CD4-positive, alpha-beta T cell (primary cell): ENCODE measurements at places on chromosomes 1 and 21.

- no peaks in the 10 kb centered on the region for H3K4me1 ChIP-seq
- no peaks in the 10 kb centered on the region for H3K36me3 ChIP-seq
- no peaks in the 10 kb centered on the region for H3K27me3 ChIP-seq
Observed at GRCh38 chr1:246058466-246058865, 448.6 kb downstream of the SMYD3 start.

- H3K4me1 ChIP-seq, result peaks cover 12% of the 10 kb centered on the region
- DNase-seq, result no peak
- H3K27ac ChIP-seq, result no peak overlapping the region
- no peak overlapping the region for H3K4me3 ChIP-seq
Observed at GRCh38 chr21:45599146-45599581, 44.4 kb upstream of the PCBP3 start.

- no peak overlapping the region for H3K27ac ChIP-seq
- H3K4me3 ChIP-seq, result no peak overlapping the region
- H3K36me3 ChIP-seq, result no peaks in the 10 kb centered on the region
- DNase-seq, result no peak
Observed at GRCh38 chr1:8339203-8339600, 21.3 kb downstream of the SLC45A1 start.

- DNase-seq, result no peak
- H3K27me3 ChIP-seq, result no peaks in the 10 kb centered on the region
- H3K27ac ChIP-seq, result peak overlapping the region; percentile 98
- peaks cover 87% of the 10 kb centered on the region for H3K4me1 ChIP-seq
- peaks cover 26% of the 10 kb centered on the region for H3K36me3 ChIP-seq
Observed at GRCh38 chr1:167454304-167454893, 63.9 kb downstream of the CD247 start.

DNA sequence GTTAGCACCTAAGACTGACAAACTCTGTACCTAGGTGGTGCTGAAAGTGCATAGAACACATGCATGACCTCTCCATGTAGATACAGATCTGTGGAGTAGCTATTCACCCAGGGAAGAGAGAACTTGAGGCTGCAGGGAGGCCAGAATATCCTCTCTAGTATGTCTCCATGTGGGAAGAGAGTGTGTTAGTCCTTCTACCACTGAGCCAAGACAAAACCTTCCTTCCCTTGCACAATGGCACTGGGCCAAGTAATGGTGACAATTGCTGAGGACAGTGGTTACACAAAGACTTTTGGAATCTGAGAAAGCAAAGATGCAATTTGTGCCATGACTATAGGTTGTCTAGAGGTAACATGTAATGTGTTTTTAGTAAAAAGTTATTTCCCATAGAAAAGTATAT, 52.3 kb downstream of the C1orf198 start:
- no peaks in the 10 kb centered on the region for H3K27me3 ChIP-seq
- no peaks in the 10 kb centered on the region for H3K36me3 ChIP-seq
- no peak for DNase-seq

GRCh38 chr1:150259758-150260669, 2.4 kb downstream of the CA14 start:
- no peak overlapping the region for H3K27ac ChIP-seq
- H3K4me1 ChIP-seq, result peaks cover 17% of the 10 kb centered on the region
- H3K4me3 ChIP-seq, result no peak overlapping the region
- DNase-seq, result no peak

GRCh38 chr1:115678141-115678540, 36.4 kb downstream of the VANGL1 start:
- H3K27me3 ChIP-seq, result no peaks in the 10 kb centered on the region
- no peak overlapping the region for H3K4me3 ChIP-seq
- H3K27ac ChIP-seq, result no peak overlapping the region
- H3K36me3 ChIP-seq, result no peaks in the 10 kb centered on the region

DNA sequence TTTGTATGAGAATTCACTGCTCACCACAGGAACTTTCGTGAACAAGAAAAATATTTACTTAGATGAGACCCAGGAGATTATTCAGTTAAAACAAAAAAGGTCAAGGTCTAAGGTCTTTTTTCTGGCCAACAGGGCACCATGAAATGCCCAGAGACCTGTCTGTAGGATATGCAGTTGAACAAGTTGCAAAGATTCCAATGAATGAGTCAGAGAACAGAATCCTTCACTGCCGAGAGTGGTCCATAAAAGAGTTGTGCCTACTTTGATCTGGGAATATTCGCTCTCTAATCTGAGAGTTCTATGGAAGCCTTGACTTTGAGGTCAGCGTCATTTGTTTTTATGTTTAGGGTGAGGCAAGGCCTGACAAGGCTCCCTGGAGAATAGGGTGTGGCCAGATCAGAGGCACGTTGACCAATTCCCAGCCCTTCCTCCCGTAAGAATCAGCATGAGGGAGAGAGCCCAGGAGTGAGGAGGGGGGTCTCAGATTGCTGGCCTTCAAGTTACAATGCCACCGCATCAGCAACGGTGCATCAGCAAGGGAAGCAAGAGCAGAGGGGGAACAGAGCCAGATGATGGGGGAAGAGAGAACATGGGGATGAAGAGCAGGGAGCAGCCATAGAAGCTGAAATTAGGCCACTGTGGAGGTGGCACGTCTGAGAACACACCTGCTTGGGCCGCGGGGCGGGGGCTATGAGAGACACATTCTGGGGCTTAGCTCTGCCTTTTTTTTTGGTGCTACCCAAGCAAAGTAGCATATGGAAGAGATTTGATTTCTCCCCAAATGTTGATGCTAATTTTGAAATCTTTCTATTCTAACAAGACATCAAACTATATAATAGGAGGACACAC, 206.4 kb upstream of the RAB4A start:
- no peaks in the 10 kb centered on the region for H3K27me3 ChIP-seq
- H3K27ac ChIP-seq, result no peak overlapping the region

DNA sequence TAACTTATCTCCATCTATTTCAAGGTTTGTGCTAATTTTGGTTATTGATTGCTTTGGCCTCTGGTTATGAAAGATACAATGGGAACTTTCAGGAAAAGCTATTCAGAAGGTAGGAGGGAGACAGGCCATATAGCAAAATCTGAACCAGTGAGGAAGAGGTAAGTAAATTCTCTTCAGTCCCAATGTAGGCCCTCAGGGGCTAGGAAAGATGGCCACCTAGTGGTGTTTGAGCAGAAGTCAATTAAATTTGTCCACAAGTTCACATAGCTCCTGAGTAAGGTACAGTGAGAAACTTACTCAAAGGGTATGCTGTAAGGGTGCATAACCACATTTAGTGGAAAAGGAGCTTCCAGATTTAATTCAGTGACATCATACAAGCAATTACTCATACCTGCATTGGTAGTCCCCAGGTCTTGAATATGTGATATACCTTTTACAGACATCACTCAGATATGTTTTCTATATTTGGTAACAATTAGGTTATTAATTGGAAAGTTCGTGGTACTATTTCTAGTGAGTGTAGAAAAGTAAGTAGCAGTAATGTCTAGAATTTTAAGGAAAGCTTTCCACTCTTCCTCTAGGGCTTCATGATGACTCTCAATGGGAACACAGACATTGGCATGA, 21.4 kb upstream of the FMO1 start:
- H3K27ac ChIP-seq, result no peak overlapping the region
- no peaks in the 10 kb centered on the region for H3K4me1 ChIP-seq
- H3K27me3 ChIP-seq, result peaks cover 4% of the 10 kb centered on the region
- H3K4me3 ChIP-seq, result no peak overlapping the region
- H3K36me3 ChIP-seq, result no peaks in the 10 kb centered on the region

GRCh38 chr1:242639104-242639503, 114.6 kb upstream of the PLD5 start:
- no peak overlapping the region for H3K27ac ChIP-seq
- H3K27me3 ChIP-seq, result no peaks in the 10 kb centered on the region
- no peak for DNase-seq
- no peaks in the 10 kb centered on the region for H3K4me1 ChIP-seq
- H3K4me3 ChIP-seq, result no peak overlapping the region

DNA sequence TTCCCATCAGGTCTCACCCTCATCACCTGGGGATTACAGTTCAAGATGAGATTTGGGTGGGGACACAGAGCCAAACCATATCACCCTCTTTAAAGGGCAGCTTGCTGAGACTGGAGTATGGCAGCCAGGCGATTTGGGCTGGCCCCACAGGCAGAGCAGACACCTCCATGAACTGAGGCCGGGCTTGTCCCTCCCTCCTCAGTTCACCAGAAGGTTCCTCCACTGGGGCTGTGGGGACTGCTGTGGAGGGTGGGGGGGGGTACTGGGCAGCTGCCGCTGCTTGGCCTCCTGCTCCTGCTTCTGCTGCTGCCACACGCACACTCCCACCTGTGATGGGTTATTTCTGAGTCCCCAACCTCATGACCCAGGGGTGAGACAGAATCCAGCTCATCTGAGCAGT, 53.9 kb upstream of the PDE9A start:
- no peak overlapping the region for H3K27ac ChIP-seq
- no peaks in the 10 kb centered on the region for H3K36me3 ChIP-seq
- no peak for DNase-seq
- H3K4me3 ChIP-seq, result no peak overlapping the region

DNA sequence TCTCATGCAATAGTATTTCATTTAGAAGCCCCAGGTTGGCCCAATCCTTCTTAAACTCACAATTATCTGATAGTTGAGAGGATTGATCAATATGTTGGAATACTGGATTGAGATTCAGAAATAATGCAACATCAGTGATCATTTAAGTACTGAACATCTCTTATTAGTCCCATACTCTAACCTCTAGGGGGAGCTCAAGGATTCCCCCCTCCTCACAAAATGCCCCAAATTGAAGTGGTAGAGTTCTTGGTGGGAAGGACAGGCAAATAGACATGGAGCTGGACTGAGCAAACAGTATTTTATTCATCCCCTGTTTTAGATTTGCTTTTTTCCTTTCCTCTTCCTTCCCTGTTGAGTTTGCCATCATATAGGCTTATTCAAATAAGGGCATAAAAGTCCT, 62.8 kb downstream of the NGF start:
- H3K27ac ChIP-seq, result no peak overlapping the region
- DNase-seq, result no peak
- no peaks in the 10 kb centered on the region for H3K27me3 ChIP-seq
- H3K4me1 ChIP-seq, result no peaks in the 10 kb centered on the region
- H3K4me3 ChIP-seq, result no peak overlapping the region
- H3K36me3 ChIP-seq, result no peaks in the 10 kb centered on the region

GRCh38 chr1:12166834-12167492, at the start of gene TNFRSF1B:
TNFRSF1B (plus strand) TSS chr1:12166991; CDS start chr1:12167092, 101 bp downstream.
- H3K4me1 ChIP-seq, result peaks cover 91% of the 10 kb centered on the region
- DNase-seq, result peak; percentile 51
- peak within 1 kb of the TSS; percentile 83 for H3K27ac ChIP-seq
- H3K27me3 ChIP-seq, result no peaks in the 10 kb centered on the region
- H3K36me3 ChIP-seq, result peaks cover 21% of the 10 kb centered on the region
- peak within 1 kb of the TSS; percentile 94 for H3K4me3 ChIP-seq

DNA sequence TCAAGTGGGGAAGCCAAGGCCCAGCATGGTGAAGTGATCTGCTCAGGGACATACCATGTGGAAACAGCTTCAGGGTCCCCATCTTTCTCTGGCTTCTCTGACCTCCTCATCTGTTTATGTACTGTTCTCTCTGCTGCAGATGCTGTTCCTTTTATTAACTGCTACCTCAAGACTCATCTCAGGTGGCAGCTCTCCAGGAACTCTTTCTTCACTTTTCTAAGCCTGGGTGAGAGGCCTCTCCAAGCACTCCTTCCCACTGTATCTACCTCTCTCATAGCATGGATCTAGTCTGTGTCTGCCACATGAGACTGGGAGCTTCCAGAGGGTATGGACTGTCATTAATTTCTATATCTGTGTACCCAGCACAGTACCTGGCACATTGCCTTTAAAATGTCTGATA, 73.4 kb upstream of the PPM1J start:
- H3K4me1 ChIP-seq, result no peaks in the 10 kb centered on the region
- H3K36me3 ChIP-seq, result no peaks in the 10 kb centered on the region
- no peaks in the 10 kb centered on the region for H3K27me3 ChIP-seq
- no peak for DNase-seq
- no peak overlapping the region for H3K27ac ChIP-seq

DNA sequence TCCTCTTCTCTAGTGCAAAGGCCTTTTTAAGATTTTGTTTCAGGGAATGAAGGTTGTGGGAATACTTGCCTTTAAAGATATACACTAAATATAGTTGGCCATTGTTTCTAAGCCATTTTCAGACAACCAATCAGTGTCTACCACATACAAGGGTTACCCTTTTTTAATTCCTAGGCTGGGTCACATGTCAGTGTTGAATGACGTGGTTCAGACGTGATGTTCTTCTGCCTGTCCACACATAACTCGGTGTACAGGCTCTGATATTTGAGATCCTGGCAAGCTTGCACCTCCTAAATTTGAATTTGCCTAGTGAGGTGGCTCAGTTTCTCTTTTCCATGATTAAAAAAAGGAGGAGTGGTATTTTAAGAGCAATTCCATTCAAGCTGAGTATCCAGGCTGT, 38.8 kb downstream of the DTL start:
- no peaks in the 10 kb centered on the region for H3K4me1 ChIP-seq
- H3K27ac ChIP-seq, result no peak overlapping the region
- DNase-seq, result no peak
- no peaks in the 10 kb centered on the region for H3K36me3 ChIP-seq

- no peaks in the 10 kb centered on the region for H3K36me3 ChIP-seq
- no peak overlapping the region for H3K4me3 ChIP-seq
- no peak overlapping the region for H3K27ac ChIP-seq
- no peak for DNase-seq
Observed at GRCh38 chr1:33745942-33746341, 117.9 kb upstream of the HMGB4 start.

DNA sequence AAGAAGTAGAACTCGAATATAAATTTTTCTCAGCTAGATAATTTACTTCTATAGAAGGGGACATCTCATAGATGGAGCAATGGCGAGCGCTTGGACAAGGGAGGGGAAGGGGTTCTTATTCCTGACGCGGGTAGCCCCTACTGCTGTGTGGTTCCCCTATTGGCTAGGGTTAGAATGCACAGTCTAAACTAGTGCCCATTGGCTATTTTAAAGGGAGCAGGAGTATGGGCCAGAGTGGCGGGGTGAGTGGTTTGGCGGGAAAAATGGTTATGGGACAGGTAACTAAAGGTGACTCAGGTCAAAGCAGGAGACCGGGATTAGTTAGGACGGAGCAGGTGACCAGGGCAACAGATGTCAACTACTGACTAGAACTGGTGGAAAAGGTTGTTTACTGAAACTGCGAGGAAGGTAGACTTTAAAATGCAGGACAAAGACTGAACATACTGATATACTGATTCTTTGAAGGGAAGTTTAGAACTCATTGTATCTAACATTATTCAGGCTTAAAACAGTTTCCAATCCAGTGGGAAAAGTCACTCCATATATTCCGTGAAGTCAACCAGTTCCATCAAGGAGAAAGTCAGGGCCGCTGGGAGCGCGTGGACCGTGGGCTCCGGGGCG, 940 bp upstream of the ATAD3A start:
- H3K27me3 ChIP-seq, result no peaks in the 10 kb centered on the region
- DNase-seq, result no peak
- no peaks in the 10 kb centered on the region for H3K36me3 ChIP-seq
- H3K4me1 ChIP-seq, result peaks cover 16% of the 10 kb centered on the region
- no peak overlapping the region for H3K27ac ChIP-seq

- H3K36me3 ChIP-seq, result no peaks in the 10 kb centered on the region
- no peaks in the 10 kb centered on the region for H3K4me1 ChIP-seq
- H3K4me3 ChIP-seq, result no peak overlapping the region
- DNase-seq, result no peak
- H3K27me3 ChIP-seq, result peaks cover 6% of the 10 kb centered on the region
Observed at GRCh38 chr1:152681616-152682015, 4.3 kb upstream of the LCE2B start.
